ENCODE measurements at places on chromosomes 16 and 17. TPM values are rescaled to one million over a fixed set of nuclear protein-coding genes. Genes with fewer than 3 reads are reported as not detected.
A peak's percentile ranks its signal among the peaks of the same experiment; 100 is the strongest.

GRCh38 chr17:64115822-64116534 is 14.0 kb downstream of the ERN1 start:
- DNase-seq = peak; percentile 89

DNA sequence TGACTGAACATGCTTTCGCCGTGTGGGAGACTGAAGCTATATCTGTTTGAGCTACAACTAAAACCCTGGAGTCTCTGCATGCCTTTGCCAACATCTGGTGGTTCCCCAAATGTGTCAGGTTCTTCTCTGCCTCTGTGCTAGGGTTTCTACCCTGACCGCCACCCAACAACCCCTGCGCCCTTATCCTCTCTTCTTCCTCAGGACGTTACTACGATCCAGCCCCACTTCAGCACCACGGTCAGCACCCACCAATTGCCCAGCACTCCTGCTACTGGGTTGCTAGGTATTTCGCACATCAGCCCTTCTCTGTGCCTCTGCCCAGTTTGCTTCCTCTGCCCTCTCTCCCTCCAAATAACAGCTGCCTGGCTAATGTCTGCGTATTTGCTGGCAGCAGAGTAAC is 106.3 kb upstream of the HSBP1 start:
- DNase-seq = no peak

- DNase-seq = no peak
Observed at GRCh38 chr16:69270395-69270794, 40.8 kb upstream of the VPS4A start.

- DNase-seq = no peak
Observed at GRCh38 chr17:27269974-27270373, 23.9 kb upstream of the WSB1 start.

DNA sequence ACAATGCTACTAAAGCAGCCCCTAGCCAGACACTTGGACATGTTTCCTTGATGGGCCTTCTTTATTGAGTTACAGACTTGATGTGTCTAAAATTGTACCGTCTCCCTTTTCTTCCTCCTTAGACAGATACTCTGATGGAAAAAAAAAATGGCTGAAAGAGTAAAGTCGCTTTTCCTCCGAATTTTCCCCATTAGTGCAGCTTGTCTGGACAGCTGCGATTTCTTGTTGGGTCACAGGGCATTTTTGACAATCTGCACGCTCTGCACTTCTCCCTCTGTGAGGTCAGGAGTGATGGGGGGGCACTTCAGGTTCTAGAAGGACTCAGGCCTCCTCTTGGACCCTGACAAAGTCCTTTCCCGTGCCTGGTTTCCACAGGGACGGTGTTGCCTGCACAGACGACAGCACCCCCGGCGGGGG is 968 bp upstream of the PRKAR1A start:
- no peak for DNase-seq

The PRPSAP1 gene
- 33.3 TPM for total RNA-seq

DNA sequence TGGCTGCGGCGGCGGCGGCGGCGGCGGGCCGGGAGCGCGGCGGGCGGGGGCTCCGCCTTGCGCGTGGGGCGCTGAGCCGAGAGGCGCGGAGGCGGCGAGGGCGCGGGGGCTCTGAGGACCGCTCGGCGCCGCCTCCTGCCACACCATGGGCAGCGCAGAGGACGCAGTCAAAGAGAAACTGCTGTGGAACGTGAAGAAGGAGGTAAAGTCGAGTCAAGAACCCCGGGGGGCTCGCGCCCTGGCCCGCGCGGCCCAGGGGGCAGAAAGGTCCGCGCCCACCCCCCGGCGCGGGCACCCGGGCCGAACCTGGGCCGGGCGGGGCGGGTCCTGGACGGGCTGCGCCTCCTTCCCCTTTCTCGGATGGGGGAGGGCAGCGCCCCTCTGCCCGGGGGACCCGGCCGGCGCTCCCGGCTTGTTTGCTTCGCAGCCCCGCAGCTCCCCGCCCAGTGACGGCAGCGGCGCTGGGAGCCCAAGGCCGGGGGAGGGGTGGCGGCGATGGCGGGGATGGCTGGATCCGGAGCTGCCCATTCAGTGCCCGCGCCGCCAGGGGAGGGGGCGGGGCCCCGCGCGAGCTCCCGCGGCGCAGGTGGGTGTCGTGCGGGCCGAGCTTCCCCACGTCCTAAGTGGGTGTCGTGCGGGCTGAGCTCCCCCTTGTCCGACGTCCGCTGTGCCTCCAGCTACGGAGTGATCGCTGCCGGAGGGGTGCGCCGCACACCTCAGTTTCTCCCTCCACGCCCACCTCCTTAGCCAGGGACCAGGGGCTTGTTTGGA is 428 bp downstream of the SGSM2 start:
- peak; percentile 32 for DNase-seq

DNA sequence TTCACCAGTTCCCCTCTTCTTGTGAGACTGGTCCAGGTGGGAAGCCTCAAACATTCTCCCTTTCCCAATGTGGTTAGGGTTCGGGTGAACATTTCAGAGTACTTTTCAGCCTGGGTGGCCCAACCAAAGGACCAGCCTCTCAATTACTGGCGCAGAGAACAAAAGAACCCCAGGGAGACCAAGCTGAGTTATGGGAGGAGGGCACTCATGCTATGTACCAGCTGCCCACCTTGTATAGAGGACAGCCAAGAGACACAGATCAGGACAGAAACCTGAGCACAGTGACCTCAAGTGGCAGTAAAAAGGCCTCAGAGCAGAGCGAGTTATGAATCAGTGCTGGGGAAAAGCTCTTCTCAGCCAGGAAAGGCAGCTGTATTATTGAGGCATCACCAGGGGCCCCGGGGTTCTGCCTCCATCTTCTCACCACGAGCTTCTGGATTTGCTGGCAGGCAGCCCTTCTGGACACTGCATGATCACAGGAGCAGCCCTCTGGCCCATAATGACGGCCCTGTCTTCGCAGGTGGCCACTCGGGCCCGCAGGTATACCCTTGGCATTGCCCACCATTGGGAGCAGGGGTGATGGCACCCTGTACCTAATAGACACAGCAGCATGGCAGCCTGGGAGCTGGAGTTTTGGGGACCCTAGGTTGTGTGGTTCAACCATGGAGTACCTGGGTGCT is 3.8 kb downstream of the G6PC3 start:
- DNase-seq = no peak
